Activated CD4-positive, alpha-beta T cell treated with anti-CD3 and anti-CD28 coated beads, Interleukin-2, amount 50 U/mL, for 24 hours (primary cell): ENCODE measurements at places on chromosomes 2 and 18.

- DNase-seq: no peak
Observed at GRCh38 chr2:220127311-220127710, 499.9 kb downstream of the SLC4A3 start.

GRCh38 chr2:168465594-168465993, 9.5 kb downstream of the CERS6 start:
- no peak for DNase-seq

GRCh38 chr2:148162871-148163270, 142.0 kb downstream of the MBD5 start:
- DNase-seq: no peak

GRCh38 chr2:44999540-44999939, 9.7 kb downstream of the SIX2 start:
- DNase-seq: no peak

- DNase-seq: no peak
Observed at GRCh38 chr2:36371070-36371874, 15.7 kb downstream of the CRIM1 start.

DNA sequence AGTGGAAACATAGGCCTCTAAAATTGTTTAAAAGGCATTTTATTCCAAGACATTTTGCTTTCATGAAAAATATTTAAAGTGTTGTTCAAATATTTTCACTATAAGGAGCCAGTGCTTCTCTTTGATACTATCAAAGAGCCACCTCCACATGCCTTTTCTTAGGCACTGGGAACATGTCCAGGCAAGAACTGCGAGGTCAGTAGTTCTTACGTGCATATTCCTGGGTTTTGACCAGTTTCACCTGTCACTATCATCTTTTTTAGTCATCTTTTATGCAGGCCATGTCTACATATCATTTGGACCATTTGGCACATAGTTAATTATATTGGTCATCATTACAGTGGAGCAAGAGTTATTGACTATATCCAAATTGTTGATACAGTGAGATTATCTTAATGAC, 195.3 kb downstream of the CCDC85A start:
- no peak for DNase-seq

DNA sequence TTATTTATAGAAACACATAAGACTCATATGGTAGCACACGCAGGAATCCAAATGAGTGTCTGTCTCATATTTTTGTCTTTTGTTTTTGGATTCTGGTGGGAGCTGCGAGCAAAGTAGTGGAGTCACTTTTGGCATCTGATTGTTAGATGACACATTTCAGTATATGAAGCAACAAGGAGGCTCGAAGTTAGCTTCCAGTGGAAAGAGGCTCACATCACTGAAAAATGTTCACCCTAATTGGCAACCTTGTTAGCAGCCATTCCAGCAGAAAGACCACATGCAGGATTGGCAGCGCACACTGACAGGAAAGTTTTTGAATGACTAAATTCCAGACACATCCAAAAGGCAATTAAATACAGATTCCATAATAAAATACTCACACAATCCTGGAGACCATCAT, 87.4 kb downstream of the MYT1L start:
- no peak for DNase-seq

DNA sequence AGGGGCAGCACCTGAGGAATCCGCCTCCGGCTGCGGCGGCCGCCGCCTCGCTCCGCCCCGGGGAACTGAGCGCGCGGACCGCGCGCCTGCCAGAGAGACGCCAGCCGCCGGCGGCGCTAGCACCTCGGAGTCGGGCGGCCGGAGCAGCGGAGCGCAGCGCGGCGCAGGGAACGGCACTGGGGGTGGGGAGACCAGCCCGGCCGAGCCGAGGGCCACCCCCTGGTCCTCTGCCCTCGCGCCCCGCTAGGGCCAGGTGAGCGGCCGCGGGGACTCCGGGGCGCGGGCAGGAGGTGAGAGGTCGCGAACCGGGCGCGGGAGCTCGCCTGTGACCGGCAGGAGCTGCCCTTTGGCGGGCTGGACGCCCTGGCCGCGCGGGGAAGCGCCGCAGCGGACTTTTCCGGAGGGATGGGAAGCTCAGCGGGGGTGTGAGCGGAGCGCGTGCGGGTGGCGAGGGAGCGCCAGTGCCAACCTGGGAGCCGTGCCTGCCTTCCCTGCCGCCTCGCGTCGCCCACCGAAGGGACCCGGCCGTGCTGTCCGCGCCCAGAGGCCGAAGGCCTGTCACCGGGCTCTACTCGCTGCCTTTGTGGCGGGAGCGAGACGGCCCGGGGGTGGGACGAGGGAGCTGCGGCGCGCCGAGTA, at the start of gene GREB1L:
Gene GREB1L, plus strand, starts transcription at position 92 of the 639 bp plus-strand sequence. CDS start 141,287 bp downstream, outside the sequence.
- DNase-seq: no peak

- DNase-seq: no peak
Observed at GRCh38 chr2:169461143-169461542, 18.2 kb upstream of the BBS5 start.

DNA sequence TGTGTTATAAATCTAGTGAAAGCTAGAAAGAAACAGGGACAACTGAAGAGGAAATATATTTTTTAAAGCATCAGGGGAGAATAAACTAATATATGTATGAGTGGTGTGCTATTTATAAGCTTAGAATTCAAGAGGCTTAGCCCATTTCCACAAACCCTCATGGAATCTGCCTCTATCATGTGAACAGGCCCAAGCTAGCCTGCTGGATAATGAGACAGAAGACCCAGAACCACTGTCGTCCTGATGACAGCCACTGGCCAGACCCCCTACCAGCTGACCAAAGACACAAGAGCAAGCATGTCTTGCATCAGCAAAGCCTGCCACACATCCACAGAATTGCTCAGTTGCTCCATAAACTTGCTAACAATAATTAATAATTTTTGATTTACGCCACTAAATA, 382.3 kb upstream of the NXPH2 start:
- DNase-seq: no peak

GRCh38 chr2:13768274-13768673, 864.2 kb upstream of the LRATD1 start:
- DNase-seq: no peak
